ENCODE measurements at places on chromosomes 12 and 14.

- DNase-seq = no peak
Observed at GRCh38 chr12:130754234-130754901, 38.3 kb upstream of the RIMBP2 start.

DNA sequence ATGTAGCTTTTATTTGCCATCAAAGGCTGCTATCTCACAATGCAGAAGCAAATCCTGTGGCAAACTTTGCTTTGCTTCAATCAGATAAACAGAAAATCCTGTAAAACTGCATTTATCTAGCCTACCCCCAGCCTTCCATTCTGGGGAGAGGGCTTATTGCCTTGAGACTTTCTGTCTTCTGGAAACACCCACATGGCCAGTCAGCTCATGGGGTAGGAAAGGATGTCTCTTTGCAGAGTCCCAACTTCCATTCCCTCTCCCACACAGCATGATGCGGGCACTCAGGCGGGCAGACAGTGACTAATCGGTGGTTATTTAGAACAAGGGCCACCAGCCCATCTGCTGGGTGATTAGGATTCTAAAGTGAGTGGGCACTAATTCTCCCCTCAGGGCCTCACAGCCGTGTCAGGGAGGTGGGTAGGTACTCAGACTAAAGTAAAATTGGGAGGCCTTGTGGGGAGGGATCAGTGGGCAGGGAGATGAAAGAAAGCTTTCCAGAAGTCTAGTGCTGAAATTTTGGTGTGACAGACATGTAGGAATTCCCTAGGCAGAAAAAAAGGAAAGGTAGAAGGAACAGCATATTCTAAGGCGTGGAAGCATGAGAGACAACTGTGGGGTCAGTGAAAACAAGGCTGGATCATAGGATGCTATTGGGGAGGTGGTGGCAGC, 720.5 kb downstream of the VRK1 start:
- no peak for DNase-seq

DNA sequence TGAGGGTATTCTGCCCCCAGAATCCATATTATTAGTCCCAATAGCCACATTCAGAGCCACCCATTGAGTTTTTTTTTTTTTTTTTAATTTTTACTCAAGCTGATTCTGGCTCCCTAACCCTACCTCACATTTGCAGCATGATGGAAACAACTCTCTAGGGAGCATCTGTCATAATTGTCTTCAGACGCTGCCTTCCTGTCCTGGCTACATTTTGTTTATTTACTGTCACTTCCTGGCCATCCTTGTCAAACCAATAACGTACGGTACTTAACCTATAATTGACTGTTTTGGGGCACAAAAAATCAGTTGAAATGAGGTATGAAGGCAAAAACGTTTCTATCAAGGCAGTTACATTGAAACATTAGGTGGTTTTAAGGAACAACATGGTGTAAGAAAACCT, 2.1 kb downstream of the GLIPR1 start:
- peak; percentile 13 for DNase-seq

DNA sequence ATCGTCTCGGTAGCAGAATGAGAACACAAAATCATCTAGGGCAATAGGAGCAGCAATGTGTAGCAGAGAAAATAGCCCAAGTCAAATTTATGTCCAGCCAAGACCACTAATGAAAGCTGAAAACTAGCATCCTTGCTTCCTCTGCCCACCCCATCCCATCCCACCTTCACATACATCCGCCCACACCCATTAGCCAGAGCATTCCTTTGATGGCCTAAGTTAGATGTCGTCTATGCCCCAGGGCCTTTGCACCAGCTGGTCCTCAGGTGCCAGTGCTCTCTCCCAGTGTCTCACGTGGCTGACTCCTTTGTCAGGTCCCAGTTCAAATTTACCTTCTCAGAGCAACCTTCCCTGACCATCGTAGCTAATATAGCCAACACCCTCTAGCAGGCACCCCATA, 17.8 kb upstream of the PPP2R5C start:
- DNase-seq = no peak

GRCh38 chr14:26448181-26448855, 149.5 kb downstream of the NOVA1 start:
- no peak for DNase-seq
